RCC 7860 (cell line): ENCODE measurements at places on chromosomes 3 and 15.
A peak's percentile ranks its signal among the peaks of the same experiment; 100 is the strongest.

DNA sequence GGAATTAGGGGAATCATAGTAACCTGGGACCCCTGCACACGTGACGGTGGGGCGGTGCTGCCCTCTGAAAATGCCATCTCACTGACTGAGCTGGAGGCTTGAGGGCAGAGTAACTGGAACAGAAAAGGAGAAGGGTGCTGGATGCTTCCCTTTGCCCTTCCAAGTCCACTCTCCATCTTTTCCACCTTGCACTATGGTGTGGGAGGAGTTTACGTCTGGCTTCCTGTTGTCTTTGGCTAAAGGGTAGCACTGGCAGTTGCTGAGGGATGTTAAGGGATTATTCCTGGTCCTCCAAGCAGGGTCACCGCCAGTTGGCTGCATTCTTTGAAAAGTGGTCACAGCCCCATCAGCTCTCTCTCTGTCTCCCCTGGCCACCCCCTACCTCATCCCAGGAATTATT lies 129.4 kb upstream of the SNTN start:
- no peak for DNase-seq

DNA sequence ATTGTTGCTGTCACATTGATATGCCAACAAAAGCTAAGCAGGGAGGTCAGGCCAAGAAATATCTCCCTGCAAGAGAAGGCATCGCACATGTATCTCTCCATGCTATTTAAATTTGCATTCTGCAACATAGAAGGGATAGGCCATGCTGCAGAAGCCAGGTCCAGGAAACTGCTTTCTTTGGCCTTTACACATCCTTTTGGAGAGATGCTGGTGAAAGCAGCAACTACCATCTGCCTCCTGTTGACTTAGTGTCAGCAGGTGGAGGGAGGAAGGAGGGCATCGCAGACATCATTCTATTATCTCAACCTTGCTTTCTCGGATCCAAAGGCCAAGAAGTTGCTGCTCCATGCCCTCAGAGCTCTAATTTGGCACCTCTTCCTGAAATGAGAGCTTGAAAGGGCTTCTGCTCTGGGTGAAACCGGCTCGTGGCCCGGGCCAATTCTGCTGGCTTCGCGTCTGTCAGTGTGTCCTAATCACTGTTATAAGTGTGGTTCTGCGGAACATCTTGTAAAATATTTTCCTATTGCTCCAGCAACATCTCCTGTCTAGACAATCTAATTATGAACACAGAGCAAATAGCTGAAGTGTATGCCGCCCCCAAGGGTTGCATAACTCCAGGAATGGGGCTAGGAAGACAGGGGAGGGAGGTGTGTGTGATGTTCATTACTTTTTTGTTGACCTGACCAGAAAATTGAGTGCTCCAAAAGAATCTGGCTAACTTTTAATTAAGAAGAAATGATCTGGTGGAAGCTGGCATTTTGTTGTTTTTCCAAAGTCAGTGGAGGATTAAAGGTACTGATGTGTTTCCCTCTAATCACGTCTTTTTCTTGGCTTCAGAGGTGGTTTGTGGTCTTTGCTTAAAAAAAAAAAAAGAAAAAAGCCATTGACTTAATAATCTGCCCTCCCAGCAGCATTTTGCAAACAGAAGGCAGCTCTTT lies 89.1 kb downstream of the TPRG1 start:
- no peak for DNase-seq

DNA sequence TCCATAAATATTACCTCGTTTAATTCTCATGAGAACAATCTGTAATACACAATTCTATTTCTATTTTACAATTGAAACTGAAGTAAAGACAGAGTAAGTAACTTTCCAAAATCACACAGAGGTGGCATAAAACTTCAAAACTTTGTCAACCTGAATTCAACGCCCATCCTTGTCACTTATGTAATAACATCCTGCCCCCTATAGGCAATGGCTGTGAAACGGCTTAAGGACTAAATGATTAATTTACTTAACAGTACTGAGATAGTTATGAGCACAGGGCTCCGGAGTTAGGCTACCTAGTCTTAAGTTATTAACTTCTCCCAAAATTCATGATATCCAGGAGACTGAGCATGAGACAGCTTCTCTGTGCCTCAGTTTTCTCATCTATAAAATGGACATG lies 293.1 kb upstream of the CHRM5 start:
- no peak for DNase-seq

- DNase-seq, result no peak
These were observed 36.9 kb downstream of the SUCLG2 start for GRCh38 chr3:67617518-67617917.

DNA sequence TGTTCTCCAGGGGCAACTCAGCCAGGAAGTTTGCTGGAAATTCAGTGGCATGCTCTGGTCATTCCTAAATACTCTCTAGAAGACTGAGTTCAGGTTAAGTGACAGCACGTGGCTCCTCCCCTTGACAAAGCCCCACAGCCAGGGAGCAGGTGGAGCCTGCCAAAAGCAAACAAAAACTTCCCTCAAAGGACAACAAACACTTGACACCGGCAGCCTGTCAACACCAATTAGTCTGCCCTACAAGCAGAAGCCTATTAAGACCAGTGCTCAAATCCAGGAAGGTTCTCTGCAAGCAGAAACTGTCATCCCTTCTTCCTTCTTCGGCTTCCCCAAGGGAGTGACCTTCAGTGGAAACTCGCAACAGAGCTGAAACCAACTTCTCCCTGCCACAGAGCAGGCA lies 5.0 kb downstream of the MEX3B start:
- DNase-seq, result no peak

DNA sequence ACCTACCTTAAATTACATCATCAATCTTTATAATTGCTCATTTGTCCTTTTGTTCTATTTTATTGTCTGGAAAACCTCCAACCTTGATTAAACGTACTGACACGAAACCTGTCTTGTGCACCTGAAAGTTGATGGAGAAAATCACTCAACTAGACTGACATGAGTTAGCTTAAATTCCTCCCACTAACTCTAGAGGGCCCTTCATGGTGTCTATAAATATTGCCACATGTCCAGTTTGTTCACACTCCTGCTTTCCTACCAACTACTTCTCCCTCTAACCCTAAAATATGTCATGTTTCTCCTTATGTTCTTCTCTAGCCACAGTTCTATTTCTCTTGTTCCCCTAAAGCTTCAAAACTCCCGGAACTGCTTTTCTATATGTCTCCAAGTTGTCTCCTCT lies 59.8 kb upstream of the SGO1 start:
- no peak for DNase-seq

GRCh38 chr15:80561500-80561899 lies 133.6 kb upstream of the ABHD17C start:
- no peak for DNase-seq

- peak; percentile 47 for DNase-seq
These were observed 163.9 kb upstream of the SMAD3 start for GRCh38 chr15:66901336-66902100.

DNA sequence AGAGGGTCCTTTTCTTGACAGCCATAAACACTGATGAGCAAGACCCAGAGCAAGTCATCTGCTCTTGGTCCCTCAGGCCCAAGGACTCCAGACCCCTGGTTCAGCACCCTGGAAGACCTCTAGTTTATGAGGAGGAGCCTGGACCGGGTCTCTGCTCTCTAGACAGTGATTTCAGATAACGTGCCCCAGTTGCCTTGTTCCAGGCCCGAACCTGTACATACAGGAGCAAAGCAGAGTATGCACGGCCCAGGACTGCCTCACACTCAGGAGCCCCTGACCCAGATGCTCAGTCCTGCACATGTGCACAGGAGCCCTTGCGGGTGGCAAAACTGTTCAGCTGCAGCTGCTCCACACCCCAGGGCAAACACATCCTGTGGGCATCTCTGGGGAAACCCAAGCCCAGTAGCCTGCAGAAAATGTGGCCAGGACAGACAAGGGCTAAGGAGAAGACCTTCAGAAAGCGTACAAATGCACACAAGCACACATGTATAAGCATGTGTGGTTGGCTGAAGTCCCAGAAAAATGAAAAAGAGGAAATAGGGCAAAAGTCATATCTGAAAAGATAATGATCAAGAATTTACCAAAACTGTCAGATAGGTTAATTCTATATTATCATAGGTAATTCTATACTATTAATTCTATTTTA lies 59.9 kb upstream of the CORO2B start:
- DNase-seq, result no peak

GRCh38 chr15:53837263-53837662 lies 77.8 kb upstream of the WDR72 start:
- no peak for DNase-seq

DNA sequence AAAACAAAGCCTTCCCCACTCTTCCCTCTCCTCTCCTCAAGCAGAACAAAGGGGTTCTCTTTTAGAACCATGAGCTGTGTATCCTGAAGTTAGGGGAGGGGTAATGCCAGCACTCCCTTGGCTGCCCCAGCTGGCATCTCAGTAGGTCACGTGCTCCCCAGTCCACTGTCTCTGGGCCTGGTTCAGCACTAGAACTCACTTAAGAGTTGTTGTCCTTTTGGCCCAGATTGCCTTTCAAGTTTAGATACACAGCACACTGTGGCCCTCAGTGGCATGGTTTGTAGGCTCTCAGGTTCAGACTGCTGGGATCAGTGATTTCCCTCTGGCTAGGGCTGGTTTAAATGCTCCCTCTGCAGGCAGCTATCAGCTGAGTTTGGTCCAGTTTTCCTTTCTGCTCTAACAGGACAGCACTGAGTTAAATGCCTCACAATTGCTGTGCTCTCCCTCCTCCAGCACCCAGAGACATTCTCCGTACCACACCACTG lies 188.4 kb upstream of the ST8SIA2 start:
- DNase-seq, result no peak

DNA sequence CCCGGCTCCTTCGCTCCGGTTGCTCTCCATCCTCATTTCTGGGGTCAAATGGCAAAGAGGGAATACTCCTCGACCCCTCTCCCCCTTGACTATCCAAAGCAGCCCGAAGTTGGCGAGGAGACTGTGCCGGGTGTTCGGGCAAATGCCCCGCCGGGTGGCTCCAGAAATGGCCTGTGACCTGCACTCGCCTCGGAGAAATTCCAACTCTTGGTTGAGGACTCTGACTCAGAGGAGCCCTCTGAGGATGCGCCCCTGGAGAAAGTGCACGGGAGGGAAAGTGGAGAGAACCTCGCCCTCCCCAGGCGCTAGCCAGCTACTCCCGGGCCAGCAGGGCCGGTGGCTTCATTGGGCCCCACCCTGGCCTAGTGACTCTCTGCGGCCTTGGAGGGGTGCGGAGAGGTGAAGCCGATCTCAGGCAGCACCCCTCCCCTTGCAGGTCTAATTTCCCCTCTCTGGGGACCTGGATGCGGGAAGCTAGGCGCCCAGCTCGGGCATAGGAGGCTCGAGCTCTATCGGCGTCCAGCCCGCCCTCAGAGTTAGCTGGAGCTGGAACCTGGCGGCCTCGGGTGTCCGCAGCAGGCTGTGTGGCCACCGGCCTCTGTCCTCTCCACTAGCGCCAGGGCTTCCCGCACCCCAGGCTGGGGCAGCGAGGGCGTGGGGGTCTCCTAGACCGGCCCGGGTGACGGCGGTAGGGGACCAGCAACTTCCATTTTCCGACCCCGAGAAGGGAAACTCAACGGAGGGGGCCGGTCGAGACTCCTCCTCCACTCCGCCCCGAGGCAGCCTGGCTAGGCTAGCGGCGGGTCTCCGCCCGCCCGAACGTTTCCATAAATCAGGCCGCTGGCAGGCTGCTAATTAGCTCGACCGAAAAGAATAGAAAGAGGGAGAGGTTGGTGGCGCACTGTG lies 29.4 kb downstream of the NR2F2 start:
- no peak for DNase-seq

DNA sequence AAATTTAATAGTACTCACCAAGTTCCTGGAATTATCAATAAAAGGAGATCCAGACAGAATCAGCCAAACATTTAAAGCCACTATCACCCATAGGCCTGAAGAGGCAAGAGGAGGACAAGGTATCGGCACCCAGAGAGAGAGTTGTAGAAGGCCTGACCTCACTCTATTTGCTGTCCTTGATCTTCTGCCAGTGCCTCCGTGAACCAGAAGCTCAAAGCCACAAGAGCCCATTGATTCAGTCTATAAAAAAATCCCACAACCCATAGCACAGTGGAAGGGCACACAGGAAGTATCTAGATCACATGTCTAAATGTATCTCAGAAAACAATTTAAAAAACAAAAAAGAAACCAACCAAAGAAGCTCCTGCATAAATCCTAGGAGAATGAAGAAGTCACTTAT lies 68.6 kb upstream of the FAM174B start:
- DNase-seq, result no peak

DNA sequence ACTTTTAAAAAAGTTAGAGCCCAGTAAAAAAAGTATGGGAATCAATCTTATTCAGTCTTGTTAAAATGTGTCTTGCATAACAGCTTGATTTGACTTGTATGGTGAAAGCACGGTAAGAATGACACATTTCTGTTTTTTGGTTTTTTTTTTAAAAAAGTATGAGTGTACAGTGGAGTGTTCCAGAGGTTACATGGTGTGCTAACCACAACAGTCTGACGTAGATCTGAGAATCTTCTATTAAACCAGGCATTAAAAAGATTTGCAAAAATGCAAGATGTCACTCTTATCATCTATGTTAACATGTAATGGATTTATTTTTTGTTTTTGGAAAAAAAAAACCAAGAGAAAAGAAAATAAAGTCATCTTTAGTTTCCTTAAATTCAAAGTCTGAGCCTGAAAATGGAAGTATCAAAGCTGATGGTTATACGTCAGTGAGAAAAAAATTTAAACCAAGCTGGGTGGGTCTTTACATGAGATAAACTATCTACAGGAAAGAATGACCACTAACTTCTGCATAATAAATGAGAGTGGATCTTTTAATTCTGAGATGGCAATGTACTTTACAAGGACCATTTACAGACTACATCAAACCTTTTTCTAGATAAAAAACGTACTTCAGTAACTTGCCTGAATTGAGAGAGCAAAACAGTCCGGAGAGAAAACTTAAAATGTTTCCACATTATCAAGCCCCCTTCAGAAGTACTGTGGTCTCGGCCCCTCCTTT lies 1.6 kb downstream of the GABPB1 start:
- peak; percentile 55 for DNase-seq

DNA sequence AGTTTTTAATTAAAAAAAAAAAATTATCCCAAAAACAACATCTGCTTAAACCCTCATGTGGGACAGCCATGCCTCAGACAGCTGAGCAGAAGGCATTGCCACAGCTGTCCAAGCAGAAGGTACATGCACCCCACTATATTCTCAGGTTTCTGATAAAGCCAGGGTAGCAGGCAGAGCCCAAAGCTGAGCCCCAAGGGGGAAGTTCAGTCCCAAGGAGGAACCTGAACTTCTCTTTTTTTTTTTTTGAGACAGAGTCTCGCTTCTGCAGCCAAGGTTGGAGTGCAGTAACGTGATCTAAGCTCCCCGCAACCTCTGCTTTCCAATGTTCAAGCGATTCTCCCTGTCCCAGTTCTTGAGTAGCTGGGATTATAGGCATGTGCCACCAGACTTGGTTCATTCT lies 33.2 kb downstream of the MKRN2 start:
- no peak for DNase-seq
